Activated effector memory CD4-positive, alpha-beta T cell treated with anti-CD3 and anti-CD28 coated beads, Interleukin-2, amount 50 U/mL, for 16 hours (primary cell): ENCODE measurements at places on chromosomes 2 and 18.

- no peak for DNase-seq
Observed at GRCh38 chr18:23230686-23231085, 95.4 kb downstream of the CABLES1 start.

- no peak for DNase-seq
Observed at GRCh38 chr2:31931916-31932315, 78.9 kb downstream of the MEMO1 start.

DNA sequence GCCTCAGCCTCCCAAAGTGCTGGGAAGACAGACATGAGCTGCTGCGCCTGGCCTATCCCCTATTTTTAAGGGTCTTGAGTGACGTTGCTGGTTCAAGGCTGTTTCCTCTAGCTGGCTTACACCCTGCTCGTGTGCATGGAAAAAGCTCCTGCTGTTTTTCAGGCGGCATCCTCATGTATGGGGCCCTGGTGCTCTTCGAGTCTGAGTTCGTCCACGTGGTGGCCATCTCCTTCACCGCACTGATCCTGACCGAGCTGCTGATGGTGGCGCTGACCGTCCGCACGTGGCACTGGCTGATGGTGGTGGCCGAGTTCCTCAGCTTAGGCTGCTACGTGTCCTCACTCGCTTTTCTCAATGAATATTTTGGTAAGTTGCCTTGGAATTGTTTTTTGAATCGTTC is 22.0 kb upstream of the NFATC1 start:
- no peak for DNase-seq

DNA sequence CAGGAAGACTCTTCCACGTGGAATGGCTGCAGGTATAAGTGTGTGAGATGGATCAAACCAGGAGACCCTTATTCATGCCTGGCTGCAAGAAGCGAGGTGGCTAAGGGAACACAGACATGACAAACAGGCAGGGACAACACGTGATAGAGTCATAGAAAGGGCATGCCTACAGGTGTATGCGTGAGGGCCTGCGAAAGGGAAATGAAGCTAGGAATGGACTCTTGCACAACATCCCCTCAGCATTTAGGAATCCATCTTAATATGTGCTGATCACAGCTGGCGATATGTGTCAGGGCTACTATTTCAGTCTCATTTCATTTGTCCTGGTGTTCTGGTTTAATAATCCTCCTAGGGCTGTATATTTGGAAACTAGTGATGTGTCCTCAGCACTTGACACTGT is 291.2 kb downstream of the MYT1L start:
- no peak for DNase-seq

GRCh38 chr2:14256890-14257289 is 375.6 kb upstream of the LRATD1 start:
- no peak for DNase-seq

DNA sequence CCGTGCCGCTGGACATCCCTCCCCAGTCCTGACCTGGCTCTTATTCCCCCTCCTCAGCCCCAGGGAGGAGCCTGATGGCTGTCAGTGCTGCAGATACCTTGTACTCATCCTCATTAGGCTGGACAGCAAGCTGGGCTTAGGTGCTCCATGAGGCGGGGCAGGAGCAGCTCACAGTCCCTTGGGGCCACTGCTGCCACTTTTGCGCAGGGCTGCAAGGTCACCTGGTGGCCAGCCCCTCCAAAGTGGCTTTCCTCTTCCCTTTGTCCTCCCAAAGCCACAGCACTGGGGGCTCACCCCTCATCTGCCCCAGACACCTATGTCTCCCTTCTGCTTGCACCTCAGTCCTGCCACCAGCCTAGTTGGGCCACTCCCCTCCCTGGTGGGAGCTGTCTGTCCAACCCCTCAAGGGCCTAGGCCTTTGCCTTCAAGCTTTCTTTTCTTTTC is 60.8 kb downstream of the FAM168B start:
- DNase-seq, result no peak

GRCh38 chr2:187774551-187775071 is 220.4 kb upstream of the TFPI start:
- no peak for DNase-seq

DNA sequence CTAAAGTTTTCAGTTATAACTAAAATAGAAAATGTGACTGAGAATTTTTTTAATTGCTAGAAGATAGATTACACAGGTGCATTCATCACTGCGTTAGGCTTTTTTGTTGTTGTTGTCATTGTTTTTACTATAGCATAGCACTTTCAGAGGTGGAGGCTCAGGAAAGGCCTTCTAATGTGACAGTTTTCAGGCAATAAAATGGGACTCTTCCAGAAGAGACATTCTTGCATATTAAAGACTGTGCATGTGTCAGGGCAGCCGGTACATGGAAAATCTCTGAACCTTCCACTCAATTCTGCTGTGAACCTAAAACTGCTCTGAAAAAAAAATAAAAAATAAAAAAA is 175.2 kb downstream of the METTL4 start:
- DNase-seq, result no peak

DNA sequence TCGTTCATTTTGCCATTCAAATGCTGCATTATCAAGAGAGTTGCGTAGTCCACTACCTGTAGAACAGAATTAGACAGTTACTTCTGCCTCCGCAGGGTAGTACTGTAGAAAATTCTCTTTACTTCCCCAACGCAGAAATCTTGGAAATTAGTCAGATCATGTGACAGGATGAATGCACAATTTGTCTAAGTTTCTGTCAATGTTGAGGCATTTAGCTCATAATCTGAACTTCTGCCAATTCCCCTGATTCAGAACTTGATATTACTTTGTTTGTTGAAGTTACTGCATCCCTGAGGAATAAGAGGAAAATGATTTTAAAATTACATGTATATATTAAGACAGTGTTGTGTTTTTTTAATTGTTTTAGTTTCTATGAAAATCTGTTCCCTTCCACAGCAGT is 83.4 kb downstream of the TTC27 start:
- DNase-seq, result no peak
